ENCODE measurements at places on chromosomes 1 and 21. TPM values are rescaled to one million over a fixed set of nuclear protein-coding genes. Genes with fewer than 3 reads are reported as not detected.

DNA sequence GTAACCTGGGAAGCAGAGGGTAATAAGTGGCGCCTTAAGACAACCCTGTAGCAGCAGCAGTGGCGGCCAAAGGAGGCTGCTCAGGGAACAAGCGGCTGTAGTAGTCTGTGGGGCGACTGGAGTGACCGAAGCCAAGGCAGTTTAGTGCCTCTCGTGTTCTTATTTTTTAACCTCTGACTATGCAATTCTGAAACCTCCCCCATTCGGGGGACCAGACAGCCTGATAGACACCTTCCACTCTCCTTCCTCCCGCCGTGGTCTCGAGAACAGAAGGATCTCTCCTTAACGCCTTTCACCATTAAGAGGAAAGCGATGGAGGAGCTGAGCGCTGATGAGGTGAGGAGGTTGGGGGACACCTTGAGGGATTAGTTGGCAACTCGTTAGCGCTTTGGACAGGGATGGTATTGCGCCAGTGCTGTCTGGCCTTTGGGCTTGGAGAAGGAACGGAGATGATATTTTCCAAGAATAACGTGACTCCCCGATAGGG, 644 bp downstream of the UBE4B start:
- peak; percentile 72 for DNase-seq

Gene POU3F1
- 9.4 TPM for total RNA-seq

GRCh38 chr1:189175889-189176288, 1301.8 kb downstream of the BRINP3 start:
- no peak for DNase-seq

GRCh38 chr21:34046917-34047316, 26.5 kb upstream of the MRPS6 start:
- DNase-seq = no peak

GRCh38 chr1:193211539-193211938, 25.1 kb upstream of the B3GALT2 start:
- DNase-seq = no peak

Gene GPN2
- 11.5 TPM for total RNA-seq

Gene ENTREP3
- 3.7 TPM for total RNA-seq

DNA sequence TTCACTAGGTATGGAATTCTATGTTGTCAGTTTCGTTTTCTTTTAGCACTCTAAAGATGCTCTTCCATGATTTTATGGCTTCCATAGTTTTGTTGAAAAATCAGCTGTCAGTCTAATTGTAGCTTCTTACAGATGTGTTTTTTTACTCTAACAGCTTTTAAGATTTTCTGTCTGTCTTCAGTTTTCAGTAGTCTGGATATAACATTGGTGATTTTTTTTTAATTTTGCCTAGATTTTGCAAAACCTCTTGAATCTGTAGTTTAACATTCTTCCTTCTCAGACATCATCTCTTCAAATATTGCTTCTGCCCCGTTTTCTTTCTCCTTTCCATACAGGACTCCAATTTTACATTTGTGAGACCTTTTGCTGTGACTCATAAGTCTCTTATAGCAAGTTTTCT, 17.9 kb upstream of the DYRK1A start:
- no peak for DNase-seq

GRCh38 chr1:212132025-212132424, 96.5 kb downstream of the DTL start:
- DNase-seq = no peak

- no peak for DNase-seq
These were observed 36.7 kb downstream of the PEX14 start for GRCh38 chr1:10511494-10511885.

- DNase-seq = no peak
These were observed 10.9 kb upstream of the MPZL1 start for GRCh38 chr1:167710836-167711235.

- no peak for DNase-seq
These were observed 5.9 kb downstream of the CD48 start for GRCh38 chr1:160705742-160706141.

DNA sequence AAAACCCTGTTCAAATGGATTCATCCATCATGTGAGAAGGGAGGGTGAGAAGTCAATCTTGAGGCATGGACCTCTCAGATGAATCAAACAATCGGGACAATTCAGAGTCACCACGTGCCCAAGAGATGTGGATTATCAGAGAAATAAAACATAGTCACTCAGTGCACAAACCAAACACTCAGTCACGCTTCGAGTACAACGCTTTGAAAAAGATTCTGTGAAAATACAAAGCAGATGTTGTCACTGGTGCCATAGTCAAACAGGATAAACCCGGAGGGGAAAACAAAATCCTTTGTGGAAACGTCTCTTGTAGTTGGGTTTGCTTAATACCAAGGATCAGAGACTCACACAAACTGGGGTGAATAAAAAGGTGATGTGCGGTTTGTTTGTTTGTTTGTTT, 188.4 kb downstream of the RRAGC start:
- no peak for DNase-seq

DNA sequence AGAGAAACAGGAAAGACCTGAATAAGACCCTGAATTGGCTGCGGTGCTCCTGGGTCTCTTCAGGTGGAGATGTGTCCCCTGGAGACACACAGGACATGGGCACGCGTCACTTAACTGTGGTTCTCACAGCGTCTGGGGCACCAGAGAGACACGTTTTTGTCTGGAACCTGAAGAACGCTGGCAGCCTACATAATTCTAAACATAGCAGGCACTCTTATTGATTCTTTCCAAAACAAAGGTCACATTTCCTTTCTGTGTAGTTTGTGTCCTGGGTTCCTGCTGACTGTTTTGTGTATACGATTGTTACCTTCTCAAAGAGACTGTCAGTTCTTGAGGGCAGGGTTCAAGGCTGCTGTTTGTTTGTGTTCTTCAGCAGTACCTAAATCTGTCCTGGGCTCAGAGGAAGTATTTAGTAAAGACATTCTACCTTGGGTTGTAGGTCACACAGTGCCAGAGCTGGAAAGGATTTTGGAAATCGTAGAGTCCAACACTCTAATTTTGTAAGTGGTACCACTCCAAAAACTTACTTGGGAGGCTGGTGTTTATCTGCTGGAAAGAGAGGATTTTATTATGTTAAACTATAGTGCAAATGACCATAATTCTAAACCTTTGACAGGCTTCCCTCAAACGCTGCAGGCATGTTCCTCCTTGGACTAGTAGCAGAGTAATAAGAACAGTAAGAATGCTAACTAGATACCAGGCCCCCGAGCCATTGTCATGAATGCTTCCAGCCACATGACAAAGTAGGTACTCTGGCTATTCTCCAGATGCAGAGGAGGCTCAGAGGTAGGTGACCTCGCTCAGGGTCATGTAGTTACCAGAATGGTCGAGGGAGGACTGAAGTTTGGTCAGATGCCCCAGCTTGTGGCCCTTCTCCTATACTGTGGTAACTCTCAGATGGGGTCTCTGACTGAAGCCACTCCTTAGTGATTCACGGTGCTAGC, 164.3 kb downstream of the DHRS3 start:
- DNase-seq = no peak

- no peak for DNase-seq
These were observed 69.5 kb downstream of the LHX8 start for GRCh38 chr1:75203415-75204277.

Gene PPM1J
- 4.4 TPM for total RNA-seq

DNA sequence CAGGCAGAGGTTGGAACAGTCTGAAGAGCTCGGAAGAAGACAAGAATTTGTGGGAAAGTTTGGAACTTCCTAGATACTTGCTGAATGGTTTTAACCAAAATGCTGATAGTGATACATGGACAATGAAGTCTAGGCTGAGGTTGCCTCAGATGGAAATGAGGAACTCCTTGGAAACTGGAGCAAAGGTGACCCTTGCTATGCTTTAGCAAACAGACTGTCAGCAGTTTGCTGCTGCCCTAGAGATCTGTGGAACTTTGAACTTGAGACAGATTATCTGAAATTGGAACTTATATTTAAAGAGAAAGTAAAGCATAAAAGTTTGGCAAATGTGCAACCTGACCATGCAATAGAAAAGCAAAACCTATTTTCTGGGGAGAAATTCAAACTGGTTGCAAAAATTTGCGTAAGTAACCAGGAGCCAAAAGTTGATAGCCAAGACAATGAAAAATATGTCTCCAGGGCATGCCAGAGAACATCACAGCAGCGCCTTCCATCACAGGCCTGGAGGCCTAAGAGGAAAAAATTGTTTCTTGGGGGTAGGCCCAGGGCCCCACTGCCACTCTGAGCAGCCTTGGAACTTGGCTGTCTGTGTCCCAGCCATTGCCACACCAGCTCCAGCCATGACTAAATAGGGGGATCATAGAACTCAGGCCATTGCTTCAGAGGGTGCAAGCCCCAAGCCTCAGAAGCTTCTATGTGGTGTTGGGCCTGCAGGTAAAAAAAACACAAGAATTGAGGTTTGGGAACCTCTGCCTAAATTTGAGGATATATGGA, 675.3 kb downstream of the LTN1 start:
- no peak for DNase-seq

DNA sequence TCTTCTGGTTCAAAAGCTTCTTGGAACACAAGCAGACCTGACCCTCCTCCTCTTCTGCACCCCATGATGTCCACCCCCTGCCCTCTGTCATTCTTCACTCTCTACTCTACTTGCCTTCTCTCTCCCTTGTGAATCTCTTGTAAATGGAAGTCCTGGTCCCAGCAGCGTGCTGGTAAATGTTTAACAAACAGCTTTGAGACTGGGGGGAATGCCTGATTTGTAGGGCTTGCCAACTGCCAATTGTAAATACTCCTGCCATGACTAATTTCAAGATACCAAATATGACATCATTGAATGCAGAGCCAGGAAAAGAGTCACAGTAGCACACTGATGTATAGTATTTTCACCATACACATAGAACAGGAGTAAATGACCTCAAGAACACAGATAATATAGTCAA, 40.9 kb upstream of the LRRN2 start:
- DNase-seq = no peak

- no peak for DNase-seq
These were observed 16.6 kb upstream of the CCDC181 start for GRCh38 chr1:169443923-169444322.

DNA sequence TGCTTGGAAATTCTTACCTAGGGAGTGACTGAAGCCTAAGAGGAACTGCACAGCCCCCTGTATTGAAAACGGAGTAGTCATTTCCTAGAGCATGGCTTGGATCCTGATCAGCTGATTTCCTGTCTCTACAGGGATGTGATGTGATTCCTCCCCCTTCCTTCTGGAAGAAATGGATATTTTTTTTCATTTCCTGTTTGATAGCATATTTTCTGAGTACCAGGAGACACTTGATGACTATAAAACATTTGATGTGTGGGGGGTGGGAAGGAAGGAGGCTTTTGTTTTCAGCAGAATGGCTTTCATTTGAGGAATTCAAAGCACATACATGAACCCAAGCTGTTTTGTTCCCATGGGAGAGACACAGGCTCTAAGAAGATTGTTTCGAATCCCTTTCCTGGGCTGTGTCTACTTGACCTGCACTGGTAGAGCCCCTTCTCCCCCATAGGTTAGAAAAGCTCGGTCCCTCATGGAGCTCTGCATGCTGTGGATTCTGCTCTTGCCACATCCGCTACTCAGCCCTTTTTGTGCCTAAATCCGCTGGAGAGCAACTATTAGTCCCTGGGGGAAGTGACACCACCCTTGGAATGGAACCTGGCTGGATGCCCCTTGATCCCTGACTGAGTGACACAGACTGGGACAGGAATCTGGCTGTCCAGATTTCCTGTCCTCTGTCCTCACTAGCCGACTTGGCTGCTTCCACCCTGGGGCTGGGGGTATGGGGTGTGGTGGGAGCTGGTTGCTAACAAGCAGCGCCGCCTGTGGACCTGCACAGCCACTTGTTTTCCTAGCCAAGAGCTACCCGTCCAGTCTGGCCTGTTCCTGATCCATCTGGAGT, 71.8 kb upstream of the MACF1 start:
- peak; percentile 18 for DNase-seq

DNA sequence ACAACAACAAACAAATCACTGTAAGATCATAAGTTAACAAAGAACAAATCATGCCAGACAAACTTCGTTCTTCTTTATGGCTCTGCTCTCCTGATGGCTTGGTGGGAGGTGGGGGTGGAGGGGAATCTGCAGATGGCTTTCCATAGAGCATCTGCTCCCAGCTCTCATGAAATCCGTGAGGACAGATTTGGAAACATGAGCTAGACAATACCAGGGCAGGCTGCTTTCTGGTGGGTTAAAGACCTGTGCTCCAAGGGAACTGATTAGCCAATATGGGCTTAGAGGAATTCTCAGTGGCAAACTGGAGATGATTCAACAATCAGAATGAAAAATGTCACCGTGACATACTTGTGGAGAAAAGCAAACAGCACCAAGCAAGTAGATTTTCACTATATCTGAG, 69.4 kb upstream of the TLR5 start:
- DNase-seq = no peak

- no peak for DNase-seq
These were observed 50.0 kb downstream of the LRRC8B start for GRCh38 chr1:89574621-89575020.

Gene CHD5
- 40.9 TPM for total RNA-seq

Gene SPRR4
- not detected for total RNA-seq

DNA sequence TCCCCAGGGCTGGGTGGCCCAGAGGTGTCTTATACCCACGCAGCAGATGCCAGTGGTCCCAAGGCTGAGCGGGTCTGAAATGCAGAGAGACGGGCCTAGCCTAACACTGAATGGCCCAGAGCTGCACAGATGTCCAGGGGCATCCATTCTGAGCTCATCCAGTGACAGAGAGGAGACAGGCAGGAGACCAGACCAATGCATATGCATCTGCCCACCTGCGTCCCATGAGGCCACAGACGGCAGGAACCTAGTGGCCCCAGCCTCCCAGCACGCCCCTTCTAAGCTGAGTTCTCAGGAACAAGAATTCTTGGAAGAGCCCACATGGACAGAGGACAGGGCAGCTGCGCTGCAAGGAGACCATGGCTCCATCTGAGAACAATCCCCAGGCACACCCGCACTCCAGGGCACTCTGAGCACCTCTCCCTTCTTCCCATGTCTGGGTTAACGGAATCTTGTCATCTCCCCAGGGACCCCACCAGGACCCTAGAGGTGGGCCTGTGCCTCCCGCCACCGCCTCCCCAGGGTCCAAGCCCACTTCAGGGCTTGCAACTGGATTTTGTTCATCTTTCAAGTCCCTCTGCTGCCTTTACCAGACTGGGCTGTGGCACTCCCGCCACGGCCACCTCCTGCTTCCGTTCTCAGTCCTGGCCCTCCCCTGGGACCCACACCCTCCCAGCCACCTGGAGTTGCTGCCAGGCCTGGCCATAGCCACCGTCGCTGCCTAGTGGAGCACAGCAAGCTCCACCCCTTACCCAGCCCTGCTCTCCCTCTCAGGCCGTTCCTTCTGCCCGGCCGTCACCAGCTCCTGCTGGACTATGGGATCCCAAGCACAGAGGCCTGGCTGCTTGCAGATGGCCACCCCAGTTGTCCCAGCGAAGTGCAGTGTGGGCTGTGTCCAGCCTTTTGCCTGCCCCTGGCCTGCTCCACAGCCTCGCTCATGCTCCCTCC, 3.3 kb downstream of the WNT3A start:
- no peak for DNase-seq

Gene KIF26B
- 31.7 TPM for total RNA-seq

Gene TRIM58
- 3.1 TPM for total RNA-seq

GRCh38 chr21:16457498-16457897, 727.7 kb downstream of the USP25 start:
- no peak for DNase-seq
